EH (cell line): ENCODE measurements at places on chromosomes 1 and 21.
A peak's percentile ranks its signal among the peaks of the same experiment; 100 is the strongest.

DNA sequence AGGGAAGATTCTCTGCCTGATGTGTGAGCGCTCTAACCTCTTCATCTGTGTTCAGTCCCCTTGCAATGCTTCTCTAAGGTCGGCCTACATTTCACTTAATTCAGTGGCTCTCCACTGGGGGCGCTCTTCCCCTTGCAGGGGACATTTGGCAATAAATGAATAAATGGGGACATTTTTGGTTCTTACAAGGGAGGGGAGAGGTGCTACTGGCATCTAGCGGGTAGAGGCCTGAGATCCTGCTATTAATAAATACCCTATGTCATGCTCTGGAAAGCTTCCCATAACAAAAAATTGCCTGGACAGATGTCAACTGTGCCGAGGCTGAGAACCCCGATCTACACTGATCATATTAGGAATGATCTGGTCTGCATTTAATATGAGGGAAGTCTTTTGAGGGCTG lies 25.9 kb upstream of the DNAJC11 start:
- DNase-seq: peak; percentile 62

DNA sequence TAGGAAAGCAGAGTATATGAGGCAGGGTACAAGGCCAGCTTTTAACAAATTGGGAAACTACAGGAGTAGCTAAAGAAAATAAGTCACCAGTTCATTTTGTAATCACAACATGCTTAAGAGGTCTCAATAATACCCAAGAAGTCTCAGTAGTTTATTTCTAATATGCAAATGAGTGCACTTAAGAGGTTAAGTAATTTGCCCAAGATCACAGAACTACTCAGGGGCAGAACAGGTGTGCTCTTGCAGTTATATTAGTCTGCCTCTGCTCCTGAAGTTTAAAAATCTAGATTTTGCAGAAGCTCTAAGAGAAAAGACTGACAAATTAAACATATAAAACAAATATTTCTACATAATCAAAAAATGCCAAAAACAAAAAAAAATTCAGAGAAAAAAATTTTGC lies 6.9 kb downstream of the EPS15 start:
- DNase-seq: no peak

DNA sequence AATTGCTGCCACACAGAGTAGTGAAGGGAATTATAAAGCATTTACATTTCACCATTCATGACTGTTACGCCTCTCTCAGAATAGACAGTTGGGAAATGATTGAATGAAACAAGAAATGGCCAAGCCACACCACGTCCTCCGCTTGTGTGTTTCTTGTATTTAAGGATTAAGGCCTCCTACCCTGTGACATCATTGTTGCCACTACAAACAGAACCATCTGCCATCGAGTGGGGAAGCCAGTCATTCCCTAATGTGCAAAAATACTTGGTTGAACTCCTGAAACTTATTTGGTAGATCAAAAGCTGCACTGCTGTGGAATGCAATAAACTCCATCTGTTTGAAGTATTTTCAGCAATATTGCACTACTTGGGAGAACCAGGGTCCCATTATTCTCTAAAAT lies 99.0 kb upstream of the C1orf105 start:
- peak; percentile 58 for DNase-seq

- DNase-seq: no peak
Observed at GRCh38 chr1:234976861-234977680, 151.6 kb downstream of the TOMM20 start.

DNA sequence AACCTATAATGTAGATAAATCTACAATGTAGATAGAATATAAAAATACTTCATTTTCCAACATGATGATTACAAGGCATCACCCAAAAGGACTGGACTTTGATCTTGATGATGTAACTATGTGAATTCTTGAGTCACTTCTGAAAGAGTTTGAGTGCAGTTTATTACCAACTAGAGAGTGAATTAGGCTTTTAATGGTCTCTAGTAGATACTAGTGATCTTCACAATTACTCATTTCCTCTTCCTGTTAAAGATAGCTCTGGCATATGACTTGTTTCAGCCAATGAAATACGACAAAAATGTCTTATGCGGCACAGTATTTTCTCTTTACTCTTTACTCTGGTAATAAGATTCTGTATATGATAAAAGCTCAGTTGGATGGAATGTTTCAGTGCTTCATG lies 1588.1 kb upstream of the B3GALT2 start:
- DNase-seq: no peak

- DNase-seq: no peak
Observed at GRCh38 chr1:227218870-227219573, 99.3 kb downstream of the CDC42BPA start.

DNA sequence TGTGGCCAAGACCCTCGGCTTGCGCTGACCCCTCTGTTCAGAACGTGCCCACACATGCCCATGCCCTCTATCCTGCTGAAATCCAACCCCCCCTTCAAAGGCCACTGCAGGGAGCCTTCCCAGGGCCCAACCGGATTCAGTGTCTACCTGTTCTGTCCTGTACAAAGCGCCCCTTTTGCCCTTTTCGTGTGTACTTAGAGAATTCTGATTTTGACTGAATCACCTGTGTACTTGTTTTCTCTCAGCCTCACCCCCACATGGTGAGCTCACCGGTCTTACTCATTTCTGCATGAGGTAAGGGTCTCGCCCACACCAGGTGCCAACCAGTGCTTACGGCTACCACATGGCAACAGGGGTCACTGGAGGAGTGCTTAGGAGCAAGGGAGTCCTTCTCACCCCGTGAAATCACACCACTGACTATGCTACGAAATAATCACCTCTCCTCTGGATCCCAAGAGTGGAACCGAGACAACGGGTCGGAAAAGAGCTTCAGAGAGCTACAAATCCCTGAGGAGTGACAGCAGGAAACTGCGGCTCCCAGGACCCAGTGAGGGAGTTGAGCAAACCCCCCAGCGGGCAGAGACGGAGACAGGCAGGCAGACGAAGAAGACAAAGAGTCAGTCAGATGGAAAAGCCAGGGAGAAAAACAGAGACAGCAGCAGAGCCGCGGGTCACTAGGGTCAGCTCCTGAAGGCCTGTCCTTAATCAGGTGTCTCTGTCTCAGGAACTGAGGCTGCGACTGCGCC lies 2.1 kb upstream of the S100A2 start:
- no peak for DNase-seq

- peak; percentile 88 for DNase-seq
Observed at GRCh38 chr21:29232530-29233255, 66.0 kb upstream of the BACH1 start.

GRCh38 chr1:93805027-93805610 lies 73.9 kb downstream of the DNTTIP2 start:
- peak; percentile 68 for DNase-seq

GRCh38 chr1:58412071-58412580 lies 134.4 kb downstream of the OMA1 start:
- DNase-seq: peak; percentile 89

DNA sequence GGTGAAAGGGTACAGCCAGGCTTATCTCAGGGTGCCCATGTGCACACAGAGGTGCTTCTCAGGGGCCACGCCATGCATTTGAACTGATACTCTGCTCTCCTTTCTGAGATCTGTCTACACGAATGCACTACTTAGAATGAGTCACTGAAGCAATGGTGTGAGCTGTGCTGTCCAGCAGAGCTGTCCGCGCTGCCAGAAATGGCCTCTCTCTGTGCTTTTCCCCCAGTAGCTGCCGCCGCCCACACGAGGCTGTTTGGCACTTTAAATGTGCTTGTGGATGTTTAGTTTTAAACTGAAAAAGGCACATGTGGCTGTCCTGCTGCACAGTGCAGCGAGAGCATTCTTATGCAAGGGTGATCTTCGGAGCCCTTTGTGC lies 87.1 kb upstream of the COL6A1 start:
- peak; percentile 73 for DNase-seq

GRCh38 chr1:38030596-38031512 lies 15.7 kb downstream of the POU3F1 start:
- DNase-seq: no peak

- DNase-seq: no peak
Observed at GRCh38 chr1:88557014-88557413, 127.1 kb upstream of the PKN2 start.

DNA sequence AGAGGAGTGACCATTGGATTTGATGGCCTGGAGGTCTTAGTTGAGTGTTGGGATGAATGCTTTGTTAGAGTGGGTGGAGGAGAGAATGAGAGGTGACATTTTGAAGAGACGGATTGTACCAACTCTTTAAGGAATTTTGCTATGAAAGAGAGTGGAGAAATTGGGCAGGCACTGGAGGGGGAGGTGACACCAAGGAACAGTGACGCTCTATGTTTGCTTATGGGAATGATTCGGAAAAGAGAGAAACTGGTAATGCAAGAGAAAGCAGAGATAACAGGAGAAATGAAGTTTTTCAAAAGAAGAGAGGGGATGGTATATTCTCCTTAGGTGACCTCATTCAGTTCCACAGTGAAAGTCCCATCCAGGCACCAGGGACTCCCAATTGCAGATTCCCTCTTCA lies 24.5 kb upstream of the PADI2 start:
- no peak for DNase-seq

- peak; percentile 36 for DNase-seq
Observed at GRCh38 chr1:47703156-47703825, 265.4 kb downstream of the FOXD2 start.

DNA sequence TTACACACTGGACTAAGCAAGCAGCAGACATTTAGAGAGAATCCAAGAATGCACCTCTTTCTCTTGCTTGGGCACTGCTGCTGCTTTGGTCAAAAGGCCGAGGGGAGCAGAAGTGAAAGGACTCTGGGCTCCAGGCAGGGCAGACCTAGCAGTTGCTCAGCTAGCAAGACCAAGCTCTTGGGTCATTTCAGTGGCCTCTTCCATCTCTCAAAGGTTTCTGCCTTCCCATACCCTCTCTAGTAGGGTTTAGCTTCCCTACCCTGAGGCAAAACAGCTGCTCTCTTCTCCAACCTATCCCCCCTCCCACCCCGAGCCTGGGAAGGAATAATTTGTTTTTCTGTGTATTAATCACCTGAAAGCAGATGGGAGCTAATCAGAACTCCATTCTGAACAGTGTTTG lies 25.8 kb downstream of the TFAP2E start:
- no peak for DNase-seq

DNA sequence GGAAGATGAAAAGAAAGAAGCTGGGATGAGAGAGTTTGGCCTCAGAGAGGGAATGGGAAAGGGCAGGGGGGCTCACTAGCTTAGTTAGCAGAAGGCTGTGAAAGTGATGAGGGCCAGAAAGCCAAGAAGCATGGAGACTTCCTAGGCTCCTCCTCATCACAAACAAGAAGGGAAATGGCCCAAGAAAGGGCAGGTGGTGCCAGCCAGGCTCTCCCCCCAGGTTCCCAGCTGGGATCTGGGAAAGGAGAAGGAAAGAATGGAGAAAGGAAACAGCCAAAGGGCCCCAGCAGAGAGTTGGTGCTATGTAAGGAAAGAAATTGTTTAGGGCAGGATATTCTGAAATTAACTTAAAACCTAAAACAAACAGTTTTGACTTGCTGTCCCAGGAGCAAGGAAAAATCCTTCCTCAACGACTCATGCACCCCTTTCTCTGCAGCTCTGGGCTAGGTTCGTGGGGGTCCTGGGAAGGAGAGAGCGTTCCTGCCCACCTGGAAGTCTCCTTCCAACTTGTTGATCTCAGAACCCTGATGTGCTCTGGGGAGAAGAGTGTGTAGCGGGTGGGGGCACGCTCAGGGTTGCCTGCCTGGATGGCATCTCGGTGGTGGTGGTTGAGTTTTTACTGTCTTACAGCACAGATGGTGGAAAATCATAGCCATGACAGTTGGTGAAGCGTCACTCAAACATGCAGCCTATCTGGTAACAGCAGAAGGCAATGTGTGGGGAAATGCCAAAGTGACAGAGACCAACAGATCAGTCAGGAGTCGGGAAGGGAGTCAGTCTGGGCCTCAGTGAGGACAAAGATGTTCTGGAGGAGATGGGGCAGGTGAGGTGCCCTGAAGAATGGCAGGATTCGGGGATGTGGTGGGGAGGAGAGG lies 147.3 kb downstream of the CLIC6 start:
- peak; percentile 59 for DNase-seq

DNA sequence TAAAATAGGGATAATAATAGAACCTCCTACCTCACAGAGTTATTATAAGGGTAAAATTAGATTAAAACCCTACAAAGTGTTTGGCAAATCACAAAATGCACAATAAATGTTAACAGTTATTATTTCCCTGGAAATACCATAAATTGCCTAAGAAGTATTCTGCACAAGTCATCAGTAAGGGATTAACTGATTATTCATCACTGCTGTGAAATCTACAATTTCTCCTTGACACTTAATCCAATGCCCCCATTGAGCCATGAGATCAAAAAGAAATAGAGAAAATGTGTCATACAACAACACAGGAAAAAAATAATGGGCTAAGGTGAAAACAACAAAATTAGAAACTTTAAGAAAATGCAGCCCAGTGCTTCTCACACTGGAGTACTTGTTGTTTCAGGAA lies 6.7 kb upstream of the SEC16B start:
- no peak for DNase-seq

- DNase-seq: no peak
Observed at GRCh38 chr21:36076878-36077655, 7.2 kb downstream of the CBR1 start.

GRCh38 chr1:21873174-21873573 lies 61.1 kb downstream of the LDLRAD2 start:
- DNase-seq: no peak

- peak; percentile 59 for DNase-seq
Observed at GRCh38 chr21:42145569-42146272, 73.2 kb upstream of the ABCG1 start.

DNA sequence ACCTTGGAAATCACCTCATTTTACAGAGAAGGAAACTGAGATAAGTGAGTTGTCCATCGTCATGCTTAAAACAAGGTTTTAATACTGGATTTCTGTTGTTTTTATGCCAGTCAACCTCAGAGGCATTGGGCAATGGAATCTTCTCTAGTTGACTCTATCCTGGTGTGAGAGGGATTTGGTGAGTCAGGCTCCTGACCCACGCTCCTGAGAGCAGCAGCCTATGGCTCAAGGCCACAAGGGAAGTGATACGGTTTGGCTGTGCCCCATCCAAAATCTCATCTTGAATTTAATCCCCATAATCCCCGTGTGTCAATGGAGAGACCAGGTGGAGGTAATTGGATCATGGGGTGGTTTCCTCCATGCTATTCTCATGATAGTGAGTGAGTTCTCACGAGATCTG lies 90.1 kb downstream of the TLR5 start:
- peak; percentile 13 for DNase-seq

- no peak for DNase-seq
Observed at GRCh38 chr1:110674337-110675059, at the start of gene KCNA3. KCNA3 (minus strand) TSS chr1:110674940; CDS start chr1:110674809, 131 bp downstream.

DNA sequence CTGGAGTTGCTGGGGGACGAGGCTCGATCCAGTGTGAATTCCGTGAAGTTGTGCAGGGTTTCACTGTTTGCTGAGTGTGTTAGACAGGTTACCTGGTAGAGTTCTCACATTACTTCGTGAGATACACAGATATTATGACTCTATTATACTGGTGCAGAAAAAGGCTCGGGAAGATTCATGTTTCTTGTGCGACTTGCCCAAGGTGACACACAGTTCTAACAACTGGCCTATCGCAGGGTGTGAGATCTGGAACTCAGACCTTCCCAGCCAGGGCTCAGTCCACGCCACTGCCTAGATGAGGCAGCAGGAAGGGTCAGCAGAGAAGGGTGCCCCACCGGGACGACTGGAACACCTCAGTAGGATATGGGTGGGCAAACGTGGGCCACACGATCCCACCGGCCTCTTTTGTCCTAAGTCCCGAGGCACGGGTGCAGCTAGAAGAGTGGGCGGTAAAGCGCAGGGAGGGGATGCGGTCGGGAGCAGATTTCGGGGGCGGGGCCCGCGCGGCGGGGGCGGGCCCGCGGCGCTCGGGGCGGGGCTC lies 296 bp upstream of the RNPEP start:
- no peak for DNase-seq

- peak; percentile 16 for DNase-seq
Observed at GRCh38 chr1:230173187-230173975, 106.3 kb downstream of the GALNT2 start.
